Stimulated activated CD4-positive, alpha-beta T cell treated with anti-CD3 and anti-CD28 coated beads, TNF-alpha, amount 100 ng/mL, for 4 hours (primary cell): ENCODE measurements at places on chromosomes 3 and 15.

GRCh38 chr15:61122647-61123375 lies 106.3 kb downstream of the RORA start:
- DNase-seq, result no peak

GRCh38 chr15:97037080-97037479 lies 706.6 kb downstream of the NR2F2 start:
- DNase-seq, result no peak

GRCh38 chr3:181265750-181266333 lies 276.3 kb upstream of the DNAJC19 start:
- no peak for DNase-seq

DNA sequence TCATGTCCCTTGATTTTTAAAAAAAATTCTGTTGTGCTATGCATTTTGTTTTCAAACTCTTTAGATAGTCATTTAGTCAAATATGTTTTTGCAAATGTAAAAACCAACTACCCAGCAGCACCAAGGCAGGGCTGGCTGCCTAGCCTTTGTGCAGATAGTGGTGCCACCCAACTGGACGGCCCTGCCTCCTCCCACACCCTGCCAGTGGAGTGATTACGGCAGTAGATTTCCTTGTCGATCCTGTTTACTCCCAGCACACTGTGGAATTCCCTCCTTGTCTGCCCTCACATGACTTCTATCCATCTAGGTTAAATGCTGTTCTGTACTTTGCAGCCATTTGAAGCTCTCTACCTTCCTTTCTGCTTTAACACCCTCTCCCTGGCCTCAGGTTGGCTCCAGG lies 79.4 kb upstream of the PLXNA1 start:
- DNase-seq, result no peak

- no peak for DNase-seq
Measured at GRCh38 chr3:3632449-3632848, 166.8 kb upstream of the LRRN1 start.
